ENCODE measurements at places on chromosomes 3 and 15. TPM values are rescaled to one million over a fixed set of nuclear protein-coding genes. Genes with fewer than 3 reads are reported as not detected.

The ATP13A5 gene
- 2.0 TPM for total RNA-seq

The DPPA2 gene
- not detected for total RNA-seq

DNA sequence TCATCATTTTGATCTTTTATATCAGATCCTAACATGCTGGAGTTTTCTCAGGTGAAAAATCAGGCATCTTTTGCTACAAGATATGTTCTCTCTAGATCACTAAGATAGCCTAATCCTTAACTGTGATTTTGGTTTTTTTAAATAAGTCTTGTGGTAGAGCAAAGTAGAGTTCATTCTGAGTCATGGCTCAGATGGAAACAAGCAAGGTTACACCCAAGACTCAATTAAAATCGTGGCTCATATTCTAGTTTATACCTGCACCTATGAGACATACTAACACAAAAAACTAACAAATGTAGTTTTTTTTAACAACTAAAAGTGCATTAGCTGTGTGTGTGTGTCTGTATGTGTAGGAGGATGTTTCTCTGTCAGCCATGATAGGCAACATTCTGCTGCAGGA is 428.2 kb downstream of the NLGN1 start:
- no peaks in the 10 kb centered on the region for H3K4me1 ChIP-seq
- no peak overlapping the region for H3K27ac ChIP-seq
- H3K36me3 ChIP-seq, result no peaks in the 10 kb centered on the region
- H3K4me3 ChIP-seq, result no peak overlapping the region
- DNase-seq, result no peak

- no peak for DNase-seq
- H3K27ac ChIP-seq, result no peak overlapping the region
- H3K36me3 ChIP-seq, result no peaks in the 10 kb centered on the region
- H3K27me3 ChIP-seq, result no peaks in the 10 kb centered on the region
Observed at GRCh38 chr3:355622-356021, 159.1 kb downstream of the CHL1 start.

DNA sequence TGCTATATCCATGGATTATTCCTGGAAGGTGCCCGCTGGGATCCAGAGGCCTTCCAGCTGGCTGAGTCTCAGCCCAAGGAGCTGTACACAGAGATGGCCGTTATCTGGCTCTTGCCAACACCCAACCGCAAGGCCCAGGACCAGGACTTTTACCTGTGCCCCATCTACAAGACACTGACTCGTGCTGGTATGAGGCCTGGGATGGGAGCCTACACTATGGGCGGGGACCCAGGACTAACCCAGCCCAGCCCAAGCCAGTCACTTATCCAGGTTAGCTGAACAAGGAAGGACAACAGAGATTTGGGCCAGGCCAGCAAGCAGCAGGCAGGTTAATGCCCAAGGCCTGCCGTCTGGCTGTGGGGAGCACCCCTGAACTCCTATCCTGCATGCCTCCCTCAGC is 45.3 kb downstream of the SEMA3G start:
- DNase-seq, result no peak
- peaks cover 69% of the 10 kb centered on the region for H3K36me3 ChIP-seq
- no peak overlapping the region for H3K27ac ChIP-seq
- no peaks in the 10 kb centered on the region for H3K27me3 ChIP-seq
- H3K4me1 ChIP-seq, result peaks cover 15% of the 10 kb centered on the region

GRCh38 chr3:141093397-141093796 is 42.2 kb downstream of the SPSB4 start:
- no peaks in the 10 kb centered on the region for H3K27me3 ChIP-seq
- no peak for DNase-seq
- H3K4me3 ChIP-seq, result no peak overlapping the region
- no peaks in the 10 kb centered on the region for H3K36me3 ChIP-seq
- no peak overlapping the region for H3K27ac ChIP-seq

DNA sequence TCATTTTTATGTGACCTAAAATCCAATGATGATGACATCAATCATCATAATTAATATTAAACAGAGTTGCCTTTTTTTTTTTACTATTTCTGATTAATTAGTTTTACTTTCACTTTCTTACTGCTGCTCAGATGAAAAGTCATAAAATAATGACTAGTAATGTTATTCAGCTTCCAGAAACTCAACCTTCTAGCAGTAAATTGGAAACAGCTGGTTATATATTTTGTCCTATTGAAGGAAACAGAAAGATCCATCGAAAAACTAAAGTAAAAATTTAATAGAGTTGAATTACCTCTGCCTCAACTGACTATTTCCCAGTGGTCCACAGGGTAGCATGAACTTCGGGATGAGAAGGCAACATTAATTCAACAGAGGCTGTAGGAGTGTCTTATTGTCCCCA is 107.1 kb upstream of the PTX3 start:
- DNase-seq, result no peak
- H3K36me3 ChIP-seq, result no peaks in the 10 kb centered on the region
- no peaks in the 10 kb centered on the region for H3K4me1 ChIP-seq
- H3K4me3 ChIP-seq, result no peak overlapping the region
- H3K27me3 ChIP-seq, result no peaks in the 10 kb centered on the region
- H3K27ac ChIP-seq, result no peak overlapping the region

GRCh38 chr3:3744826-3745225 is 54.4 kb upstream of the LRRN1 start:
- no peak for DNase-seq
- no peaks in the 10 kb centered on the region for H3K27me3 ChIP-seq
- H3K4me1 ChIP-seq, result no peaks in the 10 kb centered on the region
- H3K4me3 ChIP-seq, result no peak overlapping the region
- no peak overlapping the region for H3K27ac ChIP-seq

- no peak overlapping the region for H3K4me3 ChIP-seq
- H3K27ac ChIP-seq, result no peak overlapping the region
- DNase-seq, result no peak
- H3K4me1 ChIP-seq, result no peaks in the 10 kb centered on the region
- no peaks in the 10 kb centered on the region for H3K36me3 ChIP-seq
Observed at GRCh38 chr3:159859424-159859823, 129.2 kb upstream of the IL12A start.

Data from stomach (tissue), 19 donors.